ENCODE measurements at places on chromosomes 3 and 15.

- no peak for DNase-seq
- no peaks in the 10 kb centered on the region for H3K27me3 ChIP-seq
- no peaks in the 10 kb centered on the region for H3K36me3 ChIP-seq
- no peaks in the 10 kb centered on the region for H3K4me1 ChIP-seq
Measured at GRCh38 chr3:34533451-34533850, 735.0 kb downstream of the PDCD6IP start.

DNA sequence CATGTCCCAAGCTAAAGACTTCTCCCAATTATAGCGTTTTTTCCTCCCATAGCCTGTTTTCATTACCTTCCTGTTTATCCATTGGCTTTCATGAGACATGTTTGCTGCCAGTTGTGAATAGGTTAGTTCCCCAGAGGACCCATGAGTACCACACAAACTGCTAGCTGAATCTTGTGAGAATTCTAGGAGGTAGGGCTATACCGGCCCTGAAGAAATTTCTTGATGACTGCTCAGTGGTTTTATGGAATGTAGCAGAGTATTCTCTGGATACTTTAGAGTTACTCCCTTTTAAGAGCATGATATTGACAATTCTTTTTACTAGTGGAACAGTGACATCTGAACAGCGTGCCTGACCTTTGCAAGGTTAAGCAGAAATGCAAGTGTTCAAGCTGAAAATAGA, 210.4 kb downstream of the MCTP2 start:
- no peaks in the 10 kb centered on the region for H3K36me3 ChIP-seq
- DNase-seq: no peak
- no peaks in the 10 kb centered on the region for H3K27me3 ChIP-seq
- no peak overlapping the region for H3K4me3 ChIP-seq
- no peaks in the 10 kb centered on the region for H3K4me1 ChIP-seq
- H3K27ac ChIP-seq: no peak overlapping the region

- H3K4me1 ChIP-seq: no peaks in the 10 kb centered on the region
- H3K27ac ChIP-seq: no peak overlapping the region
Measured at GRCh38 chr3:58084166-58084565, 75.9 kb downstream of the FLNB start.

DNA sequence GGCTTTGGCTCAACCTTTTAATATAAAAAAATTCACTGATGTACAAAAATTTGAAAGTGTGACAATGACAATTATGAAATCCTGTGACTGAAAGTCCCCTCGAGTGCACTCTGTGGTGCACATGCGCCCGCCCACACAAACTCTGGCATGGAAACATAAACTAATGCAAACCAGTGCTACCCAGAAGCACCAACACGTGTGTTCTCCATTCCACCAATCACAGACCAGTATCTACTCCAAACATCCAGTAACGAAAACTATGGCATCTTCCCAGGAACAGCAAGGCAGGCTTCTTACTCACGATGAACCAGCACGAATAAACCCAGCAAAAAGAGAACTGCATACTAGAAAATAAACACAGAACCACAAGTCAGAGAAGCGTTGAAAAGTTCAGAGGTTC, 11.7 kb upstream of the NMB start:
- no peak overlapping the region for H3K4me3 ChIP-seq
- H3K36me3 ChIP-seq: peaks cover 30% of the 10 kb centered on the region
- peak overlapping the region; percentile 42 for H3K27ac ChIP-seq
- DNase-seq: no peak

DNA sequence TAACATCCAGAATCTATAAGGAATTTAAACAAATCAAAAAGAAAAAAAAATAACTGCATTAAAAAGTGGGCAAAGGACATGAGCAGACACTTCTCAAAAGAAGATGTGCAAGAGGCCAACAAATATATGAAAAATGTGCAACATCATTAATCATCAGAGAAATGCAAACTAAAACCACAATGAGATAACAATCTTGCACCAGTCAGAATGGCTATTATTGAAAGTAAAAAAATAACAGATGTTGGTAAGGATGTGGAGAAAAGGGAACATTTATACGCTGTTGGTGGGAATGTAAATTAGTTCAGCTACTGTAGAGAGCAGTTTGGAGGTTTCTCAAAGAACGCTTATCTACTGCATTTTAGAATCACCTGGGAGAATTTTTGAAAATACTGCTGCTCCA, 186.1 kb downstream of the OTOL1 start:
- peaks cover 10% of the 10 kb centered on the region for H3K4me1 ChIP-seq
- no peak overlapping the region for H3K4me3 ChIP-seq
- no peak overlapping the region for H3K27ac ChIP-seq

GRCh38 chr3:69107841-69108240, 14.6 kb downstream of the LMOD3 start:
- H3K36me3 ChIP-seq: no peaks in the 10 kb centered on the region
- DNase-seq: no peak
- no peak overlapping the region for H3K27ac ChIP-seq
- H3K27me3 ChIP-seq: no peaks in the 10 kb centered on the region
- peaks cover 10% of the 10 kb centered on the region for H3K4me1 ChIP-seq

GRCh38 chr3:188940573-188940932, 231.2 kb upstream of the TPRG1 start:
- no peaks in the 10 kb centered on the region for H3K27me3 ChIP-seq
- H3K4me1 ChIP-seq: no peaks in the 10 kb centered on the region
- no peak overlapping the region for H3K27ac ChIP-seq
- no peak for DNase-seq
- no peak overlapping the region for H3K4me3 ChIP-seq

DNA sequence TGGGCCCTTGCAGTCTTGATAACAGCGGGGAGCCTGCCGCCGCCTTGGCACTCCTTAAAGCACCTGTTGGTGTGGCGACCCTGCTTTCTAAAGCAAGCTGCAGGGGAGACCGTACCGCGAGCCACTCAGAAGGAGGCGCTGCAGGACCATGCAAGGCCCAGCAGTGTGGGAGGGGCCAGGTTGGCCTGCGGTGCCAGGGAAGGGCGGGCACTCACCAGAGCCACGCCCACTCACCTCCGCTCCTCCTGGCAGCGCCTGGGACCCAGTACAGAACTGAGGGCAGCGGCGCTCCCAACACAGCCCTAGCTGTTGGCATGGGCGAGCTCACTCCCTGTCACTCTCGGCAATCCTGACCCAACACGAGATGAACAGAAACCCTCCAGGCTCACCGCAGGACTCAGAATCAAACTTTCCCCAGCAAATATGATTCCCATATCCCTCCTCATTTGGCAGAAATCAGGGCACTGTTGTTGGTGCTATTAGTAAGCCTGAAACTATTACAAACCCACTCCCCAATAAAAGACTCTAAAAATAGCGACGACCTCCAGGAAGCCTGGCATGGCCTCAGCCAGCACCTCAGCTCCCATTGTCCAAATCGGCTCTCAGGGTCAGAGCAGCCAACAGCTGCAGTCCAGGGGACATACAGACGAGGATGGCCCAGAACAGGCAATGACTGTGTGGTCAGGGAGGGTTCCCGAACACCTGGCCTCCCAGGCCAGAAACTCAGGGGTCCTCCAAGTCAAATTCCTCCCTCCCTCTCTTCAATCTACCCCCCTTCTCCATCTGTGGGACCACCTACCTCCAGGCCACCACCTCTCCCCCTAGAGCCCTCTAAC, 77.2 kb downstream of the TBC1D2B start:
- no peak overlapping the region for H3K4me3 ChIP-seq
- H3K4me1 ChIP-seq: peaks cover 6% of the 10 kb centered on the region
- no peaks in the 10 kb centered on the region for H3K36me3 ChIP-seq
- H3K27ac ChIP-seq: no peak overlapping the region

DNA sequence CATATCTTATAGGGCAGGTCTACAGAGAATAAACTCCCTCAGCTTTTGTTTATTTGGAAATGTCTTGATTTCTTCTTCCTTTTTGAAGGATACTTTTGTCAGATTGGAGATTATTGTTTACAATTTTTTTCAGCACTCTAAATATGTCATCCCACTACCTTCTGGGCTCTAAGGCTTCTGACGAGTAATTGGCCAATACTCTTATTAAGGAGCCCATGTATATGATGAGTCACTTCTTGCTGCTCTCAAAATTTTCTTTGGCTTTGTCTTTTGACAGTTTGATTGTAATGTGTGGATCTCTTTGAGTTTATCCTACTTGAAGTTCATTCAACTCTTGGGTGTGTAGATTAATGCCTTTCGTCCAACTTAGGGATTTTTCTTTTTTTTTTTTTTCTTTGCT, 28.9 kb upstream of the CD200R1L start:
- no peak for DNase-seq
- H3K36me3 ChIP-seq: no peaks in the 10 kb centered on the region
- no peak overlapping the region for H3K4me3 ChIP-seq
- no peaks in the 10 kb centered on the region for H3K4me1 ChIP-seq
- H3K27me3 ChIP-seq: 0 out of 2 replicates have a peak, but pooled peaks cover 3% of the 10 kb centered on the region

DNA sequence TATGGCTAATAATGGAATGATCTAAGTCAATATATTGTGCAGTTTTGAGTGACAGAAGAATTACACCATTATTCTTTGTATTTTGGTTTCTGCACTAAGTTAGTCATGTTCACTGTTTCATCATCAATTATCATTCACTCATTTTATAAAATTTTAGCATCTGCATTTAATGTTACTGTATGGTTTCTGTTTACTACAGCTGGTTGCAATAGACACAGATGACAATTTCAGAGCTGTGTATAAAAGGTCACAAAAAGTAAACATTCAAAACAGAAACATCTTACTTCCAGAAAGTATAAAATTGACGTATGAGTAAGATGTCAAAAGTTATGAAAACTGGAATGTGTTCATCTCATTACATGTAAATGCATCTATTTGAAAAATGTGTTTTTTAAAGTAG, 111.1 kb upstream of the GBE1 start:
- no peaks in the 10 kb centered on the region for H3K27me3 ChIP-seq
- no peak overlapping the region for H3K27ac ChIP-seq
- H3K4me3 ChIP-seq: no peak overlapping the region
- H3K4me1 ChIP-seq: no peaks in the 10 kb centered on the region
- no peak for DNase-seq
- no peaks in the 10 kb centered on the region for H3K36me3 ChIP-seq

- no peak overlapping the region for H3K27ac ChIP-seq
- peaks cover 9% of the 10 kb centered on the region for H3K4me1 ChIP-seq
- H3K27me3 ChIP-seq: no peaks in the 10 kb centered on the region
- DNase-seq: peak; percentile 23
- no peaks in the 10 kb centered on the region for H3K36me3 ChIP-seq
- H3K4me3 ChIP-seq: no peak overlapping the region
Measured at GRCh38 chr15:89693696-89694095, 3.1 kb downstream of the WDR93 start.

GRCh38 chr3:179943117-179943880, 93.4 kb downstream of the PEX5L start:
- no peak for DNase-seq
- H3K36me3 ChIP-seq: no peaks in the 10 kb centered on the region
- H3K27me3 ChIP-seq: no peaks in the 10 kb centered on the region
- no peak overlapping the region for H3K4me3 ChIP-seq

- H3K4me1 ChIP-seq: no peaks in the 10 kb centered on the region
- no peak overlapping the region for H3K27ac ChIP-seq
- DNase-seq: no peak
- peaks cover 39% of the 10 kb centered on the region for H3K27me3 ChIP-seq
- H3K36me3 ChIP-seq: no peaks in the 10 kb centered on the region
- H3K4me3 ChIP-seq: no peak overlapping the region
Measured at GRCh38 chr3:76958274-76958673, 81.6 kb upstream of the ROBO2 start.

DNA sequence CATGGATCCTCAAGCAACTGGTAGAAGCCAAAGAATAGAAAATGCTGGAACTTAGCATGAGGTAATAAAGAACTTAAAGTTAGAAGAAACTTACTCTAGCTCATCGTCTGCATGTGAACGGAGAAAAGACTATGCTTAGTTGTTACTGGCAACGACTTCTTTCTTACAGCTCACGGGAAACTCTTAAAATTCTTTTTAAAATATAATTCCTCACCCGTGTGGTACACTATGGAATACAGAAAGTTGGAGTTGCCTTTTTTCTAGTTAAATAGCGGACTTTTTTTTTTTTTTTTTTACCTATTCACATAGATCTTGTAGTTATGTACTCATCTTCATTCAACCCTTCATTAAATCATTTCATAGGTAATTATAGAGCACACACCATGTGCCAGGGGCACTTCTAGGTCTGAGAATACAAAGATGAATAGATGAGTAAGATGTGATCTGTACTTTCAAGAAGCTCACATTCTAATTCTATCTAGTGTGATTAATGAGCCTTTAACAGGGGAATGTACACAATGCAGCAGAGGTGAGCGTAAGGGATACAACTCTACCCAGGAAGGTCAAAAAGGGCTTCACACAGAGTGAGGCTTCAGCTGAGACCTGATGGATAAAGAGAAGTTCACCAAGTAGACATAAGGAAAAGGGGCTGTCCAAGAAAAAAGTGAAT, 18.4 kb upstream of the KCNMB2 start:
- no peaks in the 10 kb centered on the region for H3K36me3 ChIP-seq
- DNase-seq: no peak
- no peak overlapping the region for H3K27ac ChIP-seq
- H3K4me3 ChIP-seq: no peak overlapping the region

- DNase-seq: no peak
- H3K4me3 ChIP-seq: no peak overlapping the region
- no peaks in the 10 kb centered on the region for H3K27me3 ChIP-seq
- no peak overlapping the region for H3K27ac ChIP-seq
Measured at GRCh38 chr15:99452728-99453636, 112.8 kb upstream of the MEF2A start.

DNA sequence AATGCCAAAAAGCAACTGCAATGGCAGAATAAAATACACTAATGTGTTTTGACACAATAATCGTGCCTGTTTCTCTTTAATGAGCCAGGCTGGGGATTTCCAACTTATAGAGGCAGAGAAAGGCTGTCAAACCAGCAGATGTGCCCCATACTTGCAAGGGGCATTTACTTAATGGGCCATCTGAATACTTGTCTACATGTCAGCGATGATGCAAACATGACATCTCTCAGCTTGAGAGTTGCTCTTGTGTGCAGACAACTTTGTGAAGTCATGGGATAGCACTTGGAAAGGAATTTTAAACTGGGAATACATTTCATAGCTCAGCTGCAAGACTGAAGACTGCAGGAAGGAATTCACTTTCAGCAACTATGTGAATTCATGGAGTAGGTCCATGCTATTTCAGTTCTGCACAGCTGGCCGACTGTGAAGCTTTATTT, 127.4 kb upstream of the ADAMTS9 start:
- no peak overlapping the region for H3K4me3 ChIP-seq
- no peak for DNase-seq
- H3K27ac ChIP-seq: no peak overlapping the region
- no peaks in the 10 kb centered on the region for H3K27me3 ChIP-seq
- no peaks in the 10 kb centered on the region for H3K4me1 ChIP-seq
- no peaks in the 10 kb centered on the region for H3K36me3 ChIP-seq
